GM12891 (cell line): ENCODE measurements at places on chromosomes 12 and 14.

- DNase-seq = no peak
Measured at GRCh38 chr12:79275631-79276030, 411.1 kb downstream of the SYT1 start.

DNA sequence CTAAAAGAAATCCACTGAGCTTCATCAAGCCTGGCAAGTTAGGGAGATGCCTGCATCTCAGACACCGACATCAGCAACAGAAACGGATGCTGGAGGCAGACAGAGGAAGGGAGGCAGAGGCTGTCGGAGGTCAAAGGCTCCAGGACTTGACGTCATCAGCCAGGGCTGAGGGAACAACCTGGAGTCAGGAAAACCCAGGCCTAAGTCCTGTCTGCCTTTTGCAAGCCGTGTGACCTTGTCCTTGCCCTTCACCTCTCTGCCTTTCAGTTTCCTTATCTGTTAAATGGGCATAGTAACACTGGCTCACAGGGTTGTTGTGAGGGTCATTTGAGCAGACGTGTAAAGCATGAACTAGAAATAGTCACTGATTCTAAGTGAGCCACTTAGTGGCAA is 194.2 kb downstream of the BCL11B start:
- no peak for DNase-seq

DNA sequence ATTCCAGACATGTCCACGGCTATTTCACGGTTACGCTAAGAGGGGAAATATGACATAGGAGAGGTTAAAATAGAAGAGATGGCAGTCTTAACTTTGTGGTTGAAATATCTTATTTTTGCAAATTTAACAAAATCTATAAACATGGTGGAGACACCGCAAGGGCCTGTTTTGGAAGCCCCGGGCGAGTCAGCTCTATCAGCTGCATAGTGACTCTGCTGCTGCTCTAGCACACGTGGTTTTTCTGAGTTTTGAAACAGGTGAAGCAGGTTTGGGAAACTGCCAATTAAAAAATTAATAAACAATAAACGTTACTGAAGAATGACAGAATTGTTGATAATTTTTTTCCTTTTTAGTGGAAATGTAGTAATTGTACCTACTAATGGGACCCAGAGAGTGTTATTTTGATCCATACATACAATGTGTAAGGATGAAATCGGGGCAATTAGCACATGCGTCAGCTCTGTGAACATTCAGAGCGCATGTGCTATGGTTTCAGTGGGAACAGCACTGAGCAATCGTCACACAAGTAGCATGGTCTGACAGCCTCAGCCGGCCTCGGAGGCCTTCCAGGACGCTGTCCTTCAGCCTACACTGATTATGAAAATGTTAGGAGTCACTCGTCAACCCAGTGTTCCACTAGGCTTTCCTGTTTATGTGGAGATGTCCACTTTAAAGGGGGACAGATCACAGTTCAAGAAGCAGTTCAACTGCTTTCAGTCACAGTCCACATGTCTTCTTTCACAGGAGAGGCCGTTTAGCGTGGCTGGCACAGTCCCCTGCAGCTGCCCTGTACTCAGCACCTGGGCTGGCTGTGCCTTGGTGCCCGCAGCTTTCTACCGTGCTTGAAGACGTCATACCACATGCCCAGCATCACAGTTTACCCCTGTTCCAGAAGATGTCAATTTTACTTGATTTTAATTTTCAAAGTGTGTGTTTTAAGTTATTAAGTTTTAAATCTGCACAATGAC is 51.8 kb downstream of the MOK start:
- no peak for DNase-seq

DNA sequence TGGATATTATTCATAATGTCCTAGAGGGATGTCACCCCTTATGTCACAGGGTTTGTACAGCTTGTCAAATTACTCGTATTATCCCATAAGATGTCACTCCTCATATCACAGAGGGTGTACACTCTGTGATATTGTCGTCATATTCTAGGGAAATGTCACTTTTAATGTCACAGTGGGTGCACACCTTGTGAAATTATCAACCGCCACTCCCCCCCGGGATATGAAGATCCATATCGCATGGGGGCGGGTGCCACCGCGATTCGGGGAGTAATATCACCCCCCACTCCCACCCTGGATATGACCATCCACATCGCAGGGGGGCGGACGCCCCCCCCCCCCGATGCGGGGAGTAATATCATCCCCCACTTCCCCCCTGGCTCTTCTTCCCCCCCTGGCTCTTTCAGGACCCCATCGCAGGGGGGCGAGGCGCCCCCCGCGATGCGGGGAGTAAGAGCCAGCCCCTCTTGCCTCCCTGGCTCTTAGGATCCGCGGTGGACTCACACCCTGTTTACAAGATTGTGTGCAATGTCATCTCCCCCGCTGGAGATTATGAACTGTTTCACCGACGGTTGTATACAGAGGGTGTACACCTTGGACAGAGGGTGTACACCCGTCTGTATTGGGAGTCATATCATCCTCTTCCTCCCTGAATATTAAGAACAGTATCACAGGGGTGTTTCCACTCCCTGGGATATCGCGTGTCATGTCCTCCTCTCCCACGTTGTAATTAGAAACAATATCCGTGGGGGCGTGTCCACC is 92.8 kb downstream of the FRMD6 start:
- DNase-seq = no peak
